Lower lobe of right lung (tissue), 2 donors: ENCODE measurements at places on chromosomes 5 and 9. TPM values are rescaled to one million over a fixed set of nuclear protein-coding genes. Genes with fewer than 3 reads are reported as not detected.

The SAXO1 gene
- 0.15 TPM for total RNA-seq

GRCh38 chr9:82531795-82532194 is 531.1 kb downstream of the RASEF start:
- H3K4me1 ChIP-seq = peaks cover 5% of the 10 kb centered on the region
- H3K27ac ChIP-seq = no peak overlapping the region
- H3K27me3 ChIP-seq = no peaks in the 10 kb centered on the region
- H3K4me3 ChIP-seq = no peak overlapping the region

- peak overlapping the region; percentile 82 for H3K4me3 ChIP-seq
- DNase-seq = no peak
- peaks cover 30% of the 10 kb centered on the region for H3K27me3 ChIP-seq
- peaks cover 14% of the 10 kb centered on the region for H3K36me3 ChIP-seq
- peak overlapping the region; percentile 31 for H3K27ac ChIP-seq
These were observed 556 bp upstream of the TTF1 start for GRCh38 chr9:132407196-132407595.

DNA sequence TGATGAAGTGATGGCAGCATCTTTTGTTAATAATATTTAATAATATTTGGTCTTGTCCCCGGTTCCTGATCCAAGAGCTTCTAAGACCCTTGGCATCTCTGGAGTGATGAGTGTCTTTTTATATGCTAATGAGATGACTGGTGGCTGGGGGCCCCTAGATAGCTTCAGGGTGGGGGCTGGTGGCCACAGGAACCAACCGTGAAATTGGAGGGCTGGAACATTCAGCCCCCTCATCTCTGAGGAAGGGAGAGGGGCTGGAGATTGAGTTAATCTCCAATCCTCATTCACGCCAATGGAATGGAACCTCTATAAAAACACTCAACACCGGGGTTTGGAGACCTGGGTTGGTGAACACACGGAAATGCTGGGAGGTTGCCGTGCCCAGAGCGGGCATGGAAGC is 78.2 kb upstream of the RAPGEF1 start:
- peaks cover 33% of the 10 kb centered on the region for H3K27me3 ChIP-seq
- H3K4me3 ChIP-seq = no peak overlapping the region
- no peak for DNase-seq
- H3K36me3 ChIP-seq = no peaks in the 10 kb centered on the region

DNA sequence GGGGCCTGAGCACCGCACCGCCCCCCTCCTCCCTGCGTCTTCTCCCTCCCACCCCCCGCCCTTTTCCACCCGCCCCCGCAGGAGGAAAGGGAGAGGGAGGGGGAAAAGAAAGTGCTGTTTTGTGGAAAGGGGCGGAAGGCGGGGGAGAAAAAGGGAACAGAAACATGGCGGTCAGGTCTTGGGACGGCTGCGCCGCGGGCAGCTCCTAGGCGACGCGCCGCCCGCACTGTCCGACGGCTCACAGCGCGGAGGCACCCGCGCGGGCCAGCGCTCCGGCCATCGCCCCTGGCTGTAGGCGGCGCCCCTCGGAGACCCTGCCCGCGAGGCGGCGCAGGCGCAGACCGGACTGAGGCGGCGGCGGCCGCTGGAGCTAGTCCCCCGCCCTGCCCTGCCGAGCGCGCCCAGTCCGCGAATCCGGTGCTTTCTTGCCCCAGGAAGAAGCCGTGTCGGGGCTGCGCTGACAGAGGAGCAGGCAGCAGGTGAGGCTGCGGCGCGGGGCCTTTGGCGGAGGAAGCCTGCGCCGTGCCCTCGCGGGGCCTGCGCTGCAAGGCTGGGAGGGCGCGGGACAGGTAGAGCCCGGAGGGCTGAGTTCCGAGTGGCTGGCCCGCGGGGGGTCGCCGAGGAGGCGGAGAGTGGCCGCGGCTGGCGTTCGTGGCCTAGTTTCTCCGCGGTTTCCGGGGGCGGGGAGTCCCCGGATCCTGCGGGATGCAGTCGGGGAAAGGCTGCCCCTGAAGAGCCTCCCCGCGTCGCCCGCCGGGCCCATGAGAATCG is at the start of gene DENND4C:
Gene DENND4C (plus strand): TSS at position 339 of the 771 bp plus-strand sequence. CDS start 45,482 bp downstream, outside the sequence.
- H3K27ac ChIP-seq = peak within 1 kb of the TSS; percentile 98
- H3K4me3 ChIP-seq = peak within 1 kb of the TSS; percentile 99
- no peaks in the 10 kb centered on the region for H3K27me3 ChIP-seq
- peak; percentile 92 for DNase-seq
- no peaks in the 10 kb centered on the region for H3K36me3 ChIP-seq

- no peaks in the 10 kb centered on the region for H3K4me1 ChIP-seq
- H3K27me3 ChIP-seq = no peaks in the 10 kb centered on the region
- H3K27ac ChIP-seq = no peak overlapping the region
- H3K4me3 ChIP-seq = no peak overlapping the region
- H3K36me3 ChIP-seq = peaks cover 98% of the 10 kb centered on the region
These were observed 167.1 kb downstream of the NIPBL start for GRCh38 chr5:37043693-37044092.

DNA sequence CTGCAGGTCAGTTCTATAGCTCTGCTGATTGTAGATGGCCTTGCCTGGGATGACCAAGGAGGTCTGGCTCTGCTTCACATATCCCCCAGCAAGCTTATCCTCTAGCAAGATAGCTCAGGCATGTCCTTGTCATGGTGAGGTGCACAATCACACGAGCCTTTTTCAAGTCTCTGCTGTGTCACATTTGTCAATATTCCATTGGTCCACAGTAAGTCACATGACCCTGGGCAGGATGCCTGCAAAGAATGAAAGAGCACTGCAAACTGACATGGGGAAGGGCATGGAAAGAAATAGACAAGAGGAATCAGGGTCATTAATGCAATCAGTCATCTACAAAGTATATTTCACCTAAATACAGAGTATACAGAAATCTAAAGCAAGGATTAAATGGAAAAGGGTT is 142.0 kb downstream of the RORB start:
- no peaks in the 10 kb centered on the region for H3K4me1 ChIP-seq
- no peak for DNase-seq
- H3K4me3 ChIP-seq = no peak overlapping the region
- no peaks in the 10 kb centered on the region for H3K27me3 ChIP-seq
- H3K36me3 ChIP-seq = no peaks in the 10 kb centered on the region
